Subcutaneous preadipocyte (primary cell): ENCODE measurements at places on chromosomes 1 and 21. TPM values are rescaled to one million over a fixed set of nuclear protein-coding genes. Genes with fewer than 3 reads are reported as not detected.

Gene TLCD4
- total RNA-seq, result under 0.01 and 1.2 TPM in 2 replicates

Gene VWA5B1
- not detected in 2 replicates for total RNA-seq

Gene TGFB2
- total RNA-seq, result 0.73 and 0.78 TPM in 2 replicates

Gene F3
- 29.0 and 42.8 TPM in 2 replicates for total RNA-seq

Gene ENO1
- 2,623 and 2,640 TPM in 2 replicates for total RNA-seq

Gene SMIM1
- 0.39 TPM in 1 of 2 replicates, not detected in the other for total RNA-seq

Gene MCOLN3
- 4.8 and 6.3 TPM in 2 replicates for total RNA-seq

Gene C1orf185
- total RNA-seq, result not detected in 2 replicates

Gene ITLN1
- total RNA-seq, result not detected in 2 replicates

Gene TTC22
- total RNA-seq, result not detected in 2 replicates

Gene KRTAP10-4
- total RNA-seq, result not detected in 2 replicates

Gene NECTIN4
- 0.20 TPM in 1 of 2 replicates, not detected in the other for total RNA-seq

Gene TBX19
- total RNA-seq, result 0.59 and 0.73 TPM in 2 replicates

Gene PAQR6
- total RNA-seq, result 0.37 and 0.59 TPM in 2 replicates

Gene VANGL2
- total RNA-seq, result under 0.01 TPM in 1 of 2 replicates, not detected in the other

Gene UTS2
- under 0.01 TPM in 1 of 2 replicates, not detected in the other for total RNA-seq

Gene SYCP1
- total RNA-seq, result not detected in 2 replicates

Gene KRTAP21-2
- total RNA-seq, result not detected in 2 replicates

Gene OR6K3
- total RNA-seq, result not detected in 2 replicates

Gene GABPB2
- total RNA-seq, result 12.1 and 17.0 TPM in 2 replicates

Gene NTMT2
- total RNA-seq, result not detected in 2 replicates

Gene KCNC4
- 1.1 and 1.4 TPM in 2 replicates for total RNA-seq

Gene FBXO42
- total RNA-seq, result 10.4 and 11.0 TPM in 2 replicates

Gene ITLN2
- total RNA-seq, result not detected in 2 replicates

Gene CNIH3
- 21.3 and 62.4 TPM in 2 replicates for total RNA-seq

Gene DNM3
- 1.8 and 5.7 TPM in 2 replicates for total RNA-seq

Gene PGD
- 104 and 126 TPM in 2 replicates for total RNA-seq

Gene CD1B
- total RNA-seq, result not detected in 2 replicates

Gene ITSN1
- total RNA-seq, result 26.5 and 44.2 TPM in 2 replicates

Gene OR10R2
- not detected in 2 replicates for total RNA-seq

Gene TNFSF4
- 0.73 and 1.8 TPM in 2 replicates for total RNA-seq

Gene TBX15
- total RNA-seq, result 7.3 and 27.0 TPM in 2 replicates

Gene SLC45A3
- 0.37 and 0.78 TPM in 2 replicates for total RNA-seq

Gene RSPO1
- under 0.01 and 0.20 TPM in 2 replicates for total RNA-seq
